ENCODE measurements at places on chromosomes 5 and 9. TPM values are rescaled to one million over a fixed set of nuclear protein-coding genes. Genes with fewer than 3 reads are reported as not detected.

DNA sequence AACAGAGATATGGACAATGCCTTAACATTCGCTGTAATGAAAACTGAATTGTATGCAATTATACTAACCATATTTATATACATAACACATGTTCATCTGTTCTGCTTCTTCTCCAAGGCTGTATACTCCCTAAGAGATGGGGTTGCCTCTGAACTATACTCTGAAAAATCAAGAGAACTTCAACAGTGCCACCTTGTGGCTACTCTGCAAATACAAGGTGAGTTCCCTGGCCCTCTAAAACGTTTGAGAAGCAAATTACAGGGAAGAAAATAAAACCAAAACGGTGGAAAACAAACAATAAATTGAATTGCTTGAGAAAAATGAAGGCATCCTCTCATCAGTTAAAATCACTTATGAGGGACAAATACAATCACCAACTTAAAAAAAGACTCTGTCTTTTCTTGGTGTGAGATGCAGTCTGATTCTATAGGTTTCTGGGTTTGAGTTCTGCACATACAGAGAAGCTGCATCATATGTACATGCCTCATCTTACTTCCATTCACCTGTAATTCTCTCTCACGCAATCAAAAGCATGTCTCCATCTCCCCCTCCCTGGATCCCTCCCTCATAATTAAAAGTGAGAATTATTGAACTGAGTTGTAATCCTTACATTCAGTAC is 98.6 kb downstream of the FBXW11 start:
- H3K27me3 ChIP-seq, result no peaks in the 10 kb centered on the region
- no peak overlapping the region for H3K4me3 ChIP-seq
- DNase-seq, result peak; percentile 59
- H3K27ac ChIP-seq, result no peak overlapping the region

- H3K36me3 ChIP-seq, result no peaks in the 10 kb centered on the region
- no peaks in the 10 kb centered on the region for H3K4me1 ChIP-seq
- no peak overlapping the region for H3K4me3 ChIP-seq
- H3K27ac ChIP-seq, result no peak overlapping the region
- DNase-seq, result no peak
These were observed 391.0 kb downstream of the TMEM232 start for GRCh38 chr5:110335361-110336066.

- H3K4me3 ChIP-seq, result no peak overlapping the region
- H3K27me3 ChIP-seq, result no peaks in the 10 kb centered on the region
- no peaks in the 10 kb centered on the region for H3K4me1 ChIP-seq
- H3K36me3 ChIP-seq, result no peaks in the 10 kb centered on the region
- DNase-seq, result no peak
These were observed 12.5 kb downstream of the TERT start for GRCh38 chr5:1282131-1282992.

DNA sequence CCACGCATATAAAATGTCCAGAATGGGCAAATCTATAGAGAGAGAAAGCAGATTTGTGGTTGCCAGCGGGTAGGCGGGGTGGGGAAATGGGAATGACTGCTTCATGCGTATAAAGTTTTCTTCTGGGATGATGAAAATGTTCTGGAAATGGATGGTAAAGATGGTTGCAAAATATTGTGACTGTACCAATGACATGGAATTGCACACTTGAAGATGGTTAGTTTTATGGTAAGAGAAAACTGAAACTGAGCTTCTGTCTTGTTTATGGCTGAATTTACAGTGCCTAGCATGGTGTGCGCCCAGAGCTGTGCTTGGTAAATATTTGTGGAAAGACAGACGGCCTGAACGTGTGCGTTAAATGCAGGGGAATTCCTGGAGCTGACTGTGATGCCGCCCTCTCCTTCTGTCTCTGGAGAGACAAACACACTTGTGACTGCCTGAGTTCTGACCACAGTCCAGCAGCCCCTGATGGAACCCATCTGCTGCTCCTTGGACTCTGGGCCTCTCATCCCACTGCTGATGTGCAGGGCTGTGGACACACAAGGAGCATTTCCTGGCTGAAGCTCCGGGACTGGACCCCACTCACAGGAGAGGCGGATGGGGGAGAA is 8.6 kb upstream of the PTGES start:
- H3K27ac ChIP-seq, result no peak overlapping the region
- H3K4me1 ChIP-seq, result no peaks in the 10 kb centered on the region
- no peak overlapping the region for H3K4me3 ChIP-seq
- no peak for DNase-seq

DNA sequence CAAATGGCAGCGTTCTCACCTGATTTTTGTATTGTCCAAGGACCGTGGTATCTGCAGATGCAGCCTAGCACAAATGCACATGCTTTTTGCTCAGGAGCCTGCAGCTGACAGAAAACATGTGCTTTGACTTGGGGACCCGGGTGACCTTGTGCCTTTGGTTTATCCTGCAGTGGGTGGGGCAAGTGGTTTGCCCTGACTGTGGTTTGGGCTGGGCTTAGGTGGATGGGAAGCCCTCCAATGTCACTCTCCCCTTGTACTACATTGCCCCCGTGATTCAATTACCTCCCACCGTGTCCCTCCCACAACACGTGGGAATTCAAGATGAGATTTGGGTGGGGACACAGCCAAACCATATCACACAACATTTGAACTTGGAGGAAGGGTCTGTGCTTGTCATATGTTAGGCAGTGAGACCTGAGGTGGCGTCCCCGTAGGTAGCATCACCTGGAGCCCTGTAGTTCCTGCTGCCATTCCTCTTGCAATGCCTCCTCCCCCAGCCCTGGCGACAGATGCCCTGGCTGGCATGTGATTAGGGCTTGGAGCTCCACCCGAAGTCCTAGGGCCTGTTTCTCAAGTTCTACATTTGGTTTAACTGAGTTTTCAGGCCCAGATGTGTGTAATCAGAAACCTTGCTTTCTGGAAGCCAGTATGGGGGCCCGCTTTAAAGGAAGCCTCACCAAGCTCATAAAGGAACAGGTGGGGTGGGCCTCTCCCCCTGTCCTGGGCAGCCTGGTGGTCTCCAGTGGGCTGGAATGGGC is 2.1 kb downstream of the ANKRD33B start:
- H3K4me1 ChIP-seq, result peaks cover 13% of the 10 kb centered on the region
- no peaks in the 10 kb centered on the region for H3K36me3 ChIP-seq
- no peak overlapping the region for H3K27ac ChIP-seq
- DNase-seq, result no peak

DNA sequence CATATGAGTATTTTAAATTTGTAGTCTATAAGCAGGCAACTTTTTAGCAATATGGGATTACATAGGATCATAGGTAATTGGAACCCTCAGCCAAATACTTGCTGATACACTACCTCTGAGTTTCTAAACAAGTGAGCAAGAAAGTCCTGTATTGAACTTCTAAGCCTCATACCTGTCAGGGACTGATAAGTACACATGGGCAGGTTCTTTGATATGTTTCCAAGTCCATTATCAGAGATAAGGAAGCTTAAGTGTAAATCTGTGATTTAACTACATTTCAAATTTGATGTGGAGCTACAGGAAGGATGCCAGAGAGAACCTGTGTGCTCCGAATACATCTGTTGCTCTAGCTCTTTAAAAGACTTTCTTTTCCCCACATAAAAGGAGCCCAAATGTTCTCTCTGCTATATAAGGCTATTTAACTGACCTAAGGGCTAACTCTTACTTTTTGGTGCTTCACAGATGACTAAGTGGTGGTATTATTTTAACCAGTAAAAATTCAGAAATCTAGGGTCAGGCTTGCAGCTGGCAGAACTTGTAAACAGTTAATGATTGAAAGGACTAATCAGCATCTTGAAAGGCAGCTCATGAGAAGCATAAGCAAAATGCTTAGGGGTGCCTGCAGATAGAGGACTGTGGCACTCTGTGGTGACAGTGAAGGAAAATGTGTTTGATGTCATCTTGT is 228.6 kb downstream of the NR3C1 start:
- DNase-seq, result no peak
- no peak overlapping the region for H3K4me3 ChIP-seq
- H3K27ac ChIP-seq, result no peak overlapping the region
- H3K36me3 ChIP-seq, result no peaks in the 10 kb centered on the region

DNA sequence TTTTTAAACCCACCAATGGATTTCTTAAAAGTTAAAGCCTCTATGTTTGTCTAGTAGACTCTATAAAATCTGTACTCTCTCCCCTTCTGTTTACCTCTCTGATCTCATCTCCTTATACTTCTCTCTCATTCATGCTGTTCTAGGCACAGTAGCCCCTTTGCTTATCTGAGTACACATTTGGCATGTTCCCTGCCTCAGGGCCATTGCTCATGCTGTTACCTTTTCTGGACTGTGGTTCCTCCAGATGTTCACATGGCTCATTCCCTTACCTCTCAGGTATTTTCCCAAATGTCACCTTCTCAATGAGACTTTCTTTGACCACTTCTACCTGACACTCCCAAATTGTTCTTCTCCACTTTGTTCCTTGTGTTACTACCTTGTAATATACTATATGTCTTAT is 176.1 kb downstream of the CWC27 start:
- no peak overlapping the region for H3K27ac ChIP-seq
- no peaks in the 10 kb centered on the region for H3K36me3 ChIP-seq
- no peaks in the 10 kb centered on the region for H3K27me3 ChIP-seq

- H3K4me1 ChIP-seq, result no peaks in the 10 kb centered on the region
- H3K36me3 ChIP-seq, result no peaks in the 10 kb centered on the region
- no peak overlapping the region for H3K27ac ChIP-seq
- H3K27me3 ChIP-seq, result no peaks in the 10 kb centered on the region
- DNase-seq, result no peak
These were observed 10.9 kb downstream of the CEP72 start for GRCh38 chr5:622946-623522.

DNA sequence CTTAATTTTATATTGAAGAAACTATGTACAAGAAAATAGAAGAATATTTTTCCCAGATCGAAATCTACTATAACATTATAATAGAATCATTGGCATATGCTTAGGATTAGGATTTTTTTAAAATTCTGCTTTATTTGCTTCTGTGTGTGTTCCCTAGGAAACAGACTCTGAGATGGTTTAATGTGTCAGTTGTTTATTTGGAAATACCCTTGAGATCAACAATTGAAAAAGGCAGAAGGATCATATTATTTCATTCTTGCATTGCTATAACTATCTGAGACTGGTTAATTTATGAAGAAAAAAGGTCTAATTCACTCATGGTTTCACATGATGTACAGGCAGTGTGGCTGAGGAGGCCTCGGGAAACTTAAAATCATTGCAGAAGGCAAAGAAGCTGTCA is 622.6 kb downstream of the PRR16 start:
- no peaks in the 10 kb centered on the region for H3K36me3 ChIP-seq
- no peak for DNase-seq
- H3K4me1 ChIP-seq, result no peaks in the 10 kb centered on the region
- no peak overlapping the region for H3K4me3 ChIP-seq

DNA sequence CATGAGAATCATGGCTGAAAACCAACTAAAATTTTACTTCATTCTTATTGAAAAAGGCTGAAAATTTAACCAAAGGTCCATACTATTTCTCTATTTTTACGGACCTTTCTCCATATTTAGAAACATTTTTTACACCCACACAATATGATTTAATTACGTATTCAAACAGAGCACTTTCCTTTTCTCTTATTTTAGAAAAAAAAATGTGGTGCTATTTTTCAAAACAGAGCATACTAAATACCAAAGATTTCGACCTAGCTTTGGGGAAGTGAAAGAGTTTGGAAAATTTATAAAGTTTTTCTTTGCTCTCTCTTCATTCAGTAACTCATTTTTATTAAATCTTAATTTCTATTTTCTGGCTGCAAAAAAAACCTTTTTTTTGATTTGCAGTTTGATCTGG is 38.1 kb downstream of the RNF145 start:
- no peak overlapping the region for H3K27ac ChIP-seq
- H3K4me3 ChIP-seq, result no peak overlapping the region
- no peaks in the 10 kb centered on the region for H3K36me3 ChIP-seq
- H3K4me1 ChIP-seq, result peaks cover 17% of the 10 kb centered on the region
- DNase-seq, result no peak

- no peaks in the 10 kb centered on the region for H3K36me3 ChIP-seq
- no peaks in the 10 kb centered on the region for H3K27me3 ChIP-seq
- peaks cover 29% of the 10 kb centered on the region for H3K4me1 ChIP-seq
- H3K27ac ChIP-seq, result peak overlapping the region; percentile 45
- DNase-seq, result peak; percentile 67
These were observed 162.2 kb downstream of the HSD17B3 start for GRCh38 chr9:96139592-96140295.

Gene RETREG1
- 24.8 TPM for total RNA-seq

Gene AGPAT2
- 52.7 TPM for total RNA-seq

Gene SURF2
- 121 TPM for total RNA-seq

Gene TAF1L
- 4.8 TPM for total RNA-seq

Gene ADRB2
- total RNA-seq, result 0.79 TPM

Gene GPX8
- total RNA-seq, result 12.3 TPM

Gene PCDHGB7
- total RNA-seq, result 18.1 TPM
